Heart right ventricle (tissue), 16 donors: ENCODE measurements at places on chromosomes 4 and X. TPM values are rescaled to one million over a fixed set of nuclear protein-coding genes. Genes with fewer than 3 reads are reported as not detected.

GRCh38 chr4:38674258-38675144 is 10.5 kb downstream of the KLF3 start:
- H3K4me1 ChIP-seq = peaks cover 73% of the 10 kb centered on the region
- no peaks in the 10 kb centered on the region for H3K36me3 ChIP-seq
- no peaks in the 10 kb centered on the region for H3K27me3 ChIP-seq
- no peak for DNase-seq
- no peak overlapping the region for H3K4me3 ChIP-seq

DNA sequence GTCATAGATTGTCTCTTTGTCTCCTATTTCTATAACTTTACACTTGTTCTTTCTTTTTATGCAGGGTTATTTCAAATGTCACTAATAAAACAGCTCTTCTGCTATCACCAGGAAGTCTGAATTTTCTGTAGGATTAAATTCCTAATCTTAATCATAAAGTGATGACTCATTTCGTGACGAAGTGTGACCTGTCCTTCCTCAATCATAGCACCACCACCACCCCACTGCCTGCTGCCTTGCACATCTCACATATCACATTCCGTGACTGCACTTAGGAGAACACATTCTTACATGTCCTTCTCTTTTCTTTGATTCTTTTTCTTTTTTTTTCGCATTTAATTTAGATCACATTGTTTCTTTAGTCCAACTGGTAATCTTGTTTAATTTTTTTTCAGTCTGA is 57.7 kb upstream of the UGT2B7 start:
- H3K4me3 ChIP-seq = no peak overlapping the region
- no peak for DNase-seq
- no peaks in the 10 kb centered on the region for H3K36me3 ChIP-seq
- no peaks in the 10 kb centered on the region for H3K27me3 ChIP-seq

Gene FRG2
- total RNA-seq = not detected

Gene CCDC120
- 2.0 TPM for total RNA-seq

DNA sequence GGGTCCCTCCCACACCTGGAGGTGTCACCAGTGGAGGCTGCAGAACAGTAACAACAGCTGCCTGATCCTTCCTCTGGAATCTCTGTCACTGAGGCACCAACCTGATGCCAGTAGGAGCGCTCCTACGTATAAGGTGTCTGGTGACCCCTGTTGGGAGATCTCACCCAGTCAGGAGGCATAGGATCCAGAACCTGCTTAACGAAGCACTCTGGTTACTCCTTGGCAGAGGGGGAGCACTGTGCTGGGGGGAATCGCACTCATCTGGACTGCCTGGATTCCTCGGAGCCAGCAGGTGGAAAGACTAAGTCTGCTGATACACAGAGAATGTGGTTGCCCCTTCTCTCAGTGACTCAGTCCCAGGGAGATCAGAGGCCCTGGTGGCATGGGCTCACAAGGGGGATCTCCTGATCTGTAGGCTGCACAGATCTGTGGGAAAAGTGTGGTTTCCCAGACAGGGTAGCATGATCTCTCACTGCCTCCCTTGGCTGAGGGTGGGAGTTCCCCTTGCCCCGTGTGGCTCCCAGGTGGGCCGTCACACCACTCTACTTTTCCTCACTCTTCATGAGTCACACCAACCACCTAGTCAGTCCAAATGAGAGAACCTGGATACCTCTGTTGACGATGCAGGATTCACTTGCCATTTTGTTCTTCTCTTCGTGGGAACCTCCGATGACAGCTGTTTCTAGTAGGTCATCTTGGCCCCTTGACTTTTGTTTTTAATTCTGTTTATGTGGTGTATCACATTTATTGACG is 305.9 kb downstream of the IDS start:
- H3K4me3 ChIP-seq = no peak overlapping the region
- no peaks in the 10 kb centered on the region for H3K27me3 ChIP-seq
- H3K4me1 ChIP-seq = no peaks in the 10 kb centered on the region
- no peak overlapping the region for H3K27ac ChIP-seq

DNA sequence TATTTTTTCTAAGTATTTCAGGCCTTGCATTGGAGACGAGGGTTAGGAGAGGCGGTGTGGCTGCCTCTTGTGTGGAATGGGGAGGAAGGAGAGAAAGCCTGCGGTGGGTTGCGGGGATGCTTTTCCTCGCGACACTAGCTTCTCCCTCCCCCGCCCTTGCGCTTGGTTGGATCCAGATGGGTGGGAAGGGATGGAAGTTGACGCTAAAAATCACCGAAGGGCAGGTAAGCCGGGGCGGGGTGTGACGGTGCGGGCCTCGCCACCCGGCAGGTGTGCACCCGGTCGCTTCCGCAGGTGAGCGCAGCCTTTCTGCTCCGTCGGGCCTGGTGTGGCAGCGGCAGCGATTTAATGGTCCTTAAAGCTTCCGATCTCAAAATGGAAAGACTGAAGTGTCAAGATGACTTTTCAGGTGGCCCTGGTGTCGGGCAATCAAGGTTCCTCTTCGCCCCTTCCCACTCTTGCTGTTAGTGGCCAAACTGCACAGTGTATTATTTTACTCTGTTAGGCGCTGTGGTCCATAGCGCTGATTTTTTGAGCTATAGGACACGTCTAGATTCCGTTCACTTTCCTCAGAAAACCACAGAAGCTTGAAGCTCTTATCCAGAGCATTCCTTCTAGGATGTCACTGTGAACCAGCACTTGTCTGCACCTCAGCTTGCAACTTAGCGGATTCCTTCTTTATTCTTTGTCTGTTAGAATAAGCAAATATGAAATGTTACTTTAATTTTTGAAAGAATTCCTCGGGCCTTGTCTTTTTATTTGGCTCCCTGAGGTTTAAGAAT is 765 bp downstream of the ENOPH1 start:
- peaks cover 43% of the 10 kb centered on the region for H3K4me1 ChIP-seq
- H3K36me3 ChIP-seq = peaks cover 15% of the 10 kb centered on the region
- peak overlapping the region; percentile 96 for H3K4me3 ChIP-seq
- no peak for DNase-seq

Gene CENPU
- 4.6 TPM for total RNA-seq

Gene EREG
- 0.09 TPM for total RNA-seq

DNA sequence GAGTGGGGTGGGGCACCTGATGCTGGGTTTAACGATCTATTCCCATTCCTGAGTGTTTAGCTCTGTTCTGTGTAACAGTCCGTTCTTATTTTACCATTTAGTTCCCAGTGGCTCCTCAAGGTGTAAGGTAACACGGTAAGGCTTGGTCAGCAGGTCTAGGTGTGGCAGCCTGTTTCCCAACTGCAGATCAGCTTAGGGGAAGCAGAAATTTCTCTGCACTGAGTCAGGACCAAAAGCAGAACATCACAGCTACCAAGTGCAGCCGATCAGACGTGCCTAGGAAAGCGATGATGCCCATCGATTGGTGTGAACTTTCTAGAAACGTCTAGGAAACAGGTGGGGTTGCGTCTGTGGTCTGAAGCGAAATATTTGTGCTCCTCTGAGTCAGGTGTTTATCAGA is 240.1 kb downstream of the STIM2 start:
- no peaks in the 10 kb centered on the region for H3K27me3 ChIP-seq
- no peak overlapping the region for H3K4me3 ChIP-seq
- H3K36me3 ChIP-seq = no peaks in the 10 kb centered on the region
- no peaks in the 10 kb centered on the region for H3K4me1 ChIP-seq

GRCh38 chr4:109925396-109925795 is 12.7 kb downstream of the EGF start:
- H3K4me1 ChIP-seq = no peaks in the 10 kb centered on the region
- H3K4me3 ChIP-seq = no peak overlapping the region
- H3K36me3 ChIP-seq = no peaks in the 10 kb centered on the region

Gene FGG
- total RNA-seq = not detected

Gene FABP2
- total RNA-seq = not detected

GRCh38 chrX:7269991-7270390 is 122.0 kb upstream of the PUDP start:
- H3K4me3 ChIP-seq = no peak overlapping the region
- H3K36me3 ChIP-seq = no peaks in the 10 kb centered on the region
- no peak for DNase-seq
- no peak overlapping the region for H3K27ac ChIP-seq
- H3K4me1 ChIP-seq = no peaks in the 10 kb centered on the region

GRCh38 chrX:320126-320783 is 1.7 kb upstream of the GTPBP6 start:
- peak overlapping the region; percentile 100 for H3K4me3 ChIP-seq
- no peak for DNase-seq

Gene ZNF81
- 8.5 TPM for total RNA-seq

DNA sequence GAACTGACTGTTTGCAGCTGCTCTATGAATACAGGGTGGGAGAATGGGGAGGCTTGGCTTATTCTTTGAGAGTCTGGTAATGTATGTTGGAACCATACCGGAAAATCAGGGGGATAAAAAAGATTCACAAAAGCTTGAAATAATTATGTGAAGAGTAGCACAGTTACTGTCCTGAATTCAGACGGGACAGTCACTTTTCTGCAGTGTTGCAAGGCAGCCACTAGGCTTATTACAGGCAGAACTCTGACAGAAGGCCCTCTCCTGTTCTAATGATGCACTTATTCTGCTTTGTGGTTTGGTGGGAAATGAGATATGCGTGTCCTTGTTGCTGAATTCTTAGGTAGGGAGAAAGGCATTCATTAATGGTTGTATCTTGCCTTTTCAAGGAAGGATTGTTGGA is 37.2 kb downstream of the GUCY1B1 start:
- H3K4me3 ChIP-seq = no peak overlapping the region
- H3K4me1 ChIP-seq = no peaks in the 10 kb centered on the region
- H3K36me3 ChIP-seq = no peaks in the 10 kb centered on the region
- DNase-seq = no peak

- H3K36me3 ChIP-seq = no peaks in the 10 kb centered on the region
- H3K27me3 ChIP-seq = no peaks in the 10 kb centered on the region
- no peaks in the 10 kb centered on the region for H3K4me1 ChIP-seq
- peak overlapping the region; percentile 69 for H3K27ac ChIP-seq
Observed at GRCh38 chrX:46328133-46328532, 217.1 kb downstream of the ZNF674 start.

DNA sequence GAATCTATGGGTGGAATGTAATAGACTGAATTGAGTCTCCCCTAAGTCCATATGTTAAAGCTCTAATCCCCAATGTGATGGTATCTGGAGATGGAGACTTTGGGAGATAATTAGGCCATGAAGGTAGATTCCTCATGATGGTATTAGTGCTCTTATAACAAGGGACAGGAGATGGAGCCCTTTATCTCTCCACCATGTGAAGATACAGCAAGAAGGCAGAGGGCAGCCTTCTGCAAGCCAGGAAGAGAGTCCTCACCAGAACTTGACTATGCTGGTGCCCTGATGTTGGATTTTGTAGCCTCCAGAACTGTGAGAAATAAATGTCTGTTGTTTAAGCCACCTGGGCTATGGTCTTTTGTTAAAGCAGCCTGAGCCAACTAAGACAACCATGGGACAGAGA is 76.4 kb upstream of the F8A3 start:
- no peaks in the 10 kb centered on the region for H3K36me3 ChIP-seq
- no peaks in the 10 kb centered on the region for H3K27me3 ChIP-seq
- H3K27ac ChIP-seq = no peak overlapping the region
- H3K4me1 ChIP-seq = no peaks in the 10 kb centered on the region
- DNase-seq = no peak

GRCh38 chrX:151393514-151393913 is 3.5 kb upstream of the VMA21 start:
- peaks cover 12% of the 10 kb centered on the region for H3K4me1 ChIP-seq
- H3K27me3 ChIP-seq = no peaks in the 10 kb centered on the region
- DNase-seq = no peak
- no peak overlapping the region for H3K4me3 ChIP-seq

GRCh38 chr4:94472056-94472826 is 20.5 kb downstream of the PDLIM5 start:
- no peaks in the 10 kb centered on the region for H3K36me3 ChIP-seq
- no peak overlapping the region for H3K4me3 ChIP-seq
- no peak for DNase-seq
- peaks cover 36% of the 10 kb centered on the region for H3K4me1 ChIP-seq

DNA sequence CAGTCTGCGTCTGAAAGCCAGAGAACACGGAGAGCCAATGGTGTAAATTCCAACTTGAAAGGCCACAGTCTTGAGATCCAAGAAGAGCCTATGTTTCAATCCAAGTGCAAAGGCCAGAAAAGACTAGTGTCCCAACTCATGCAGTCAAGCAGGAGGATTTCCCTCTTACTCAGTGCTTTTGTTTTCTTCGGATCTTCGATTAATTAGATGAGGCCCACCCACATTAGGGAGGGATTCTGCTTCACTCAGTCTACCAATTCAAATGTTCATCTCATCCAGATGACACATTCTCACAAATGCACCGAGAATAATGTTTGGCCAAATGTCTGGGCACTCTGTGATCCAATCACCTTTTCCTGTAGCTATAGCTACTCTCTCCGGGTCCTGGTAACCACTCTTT is 91.5 kb upstream of the S100G start:
- no peak for DNase-seq
- no peak overlapping the region for H3K4me3 ChIP-seq
- no peaks in the 10 kb centered on the region for H3K4me1 ChIP-seq
- H3K27me3 ChIP-seq = peaks cover 18% of the 10 kb centered on the region
- H3K36me3 ChIP-seq = no peaks in the 10 kb centered on the region

DNA sequence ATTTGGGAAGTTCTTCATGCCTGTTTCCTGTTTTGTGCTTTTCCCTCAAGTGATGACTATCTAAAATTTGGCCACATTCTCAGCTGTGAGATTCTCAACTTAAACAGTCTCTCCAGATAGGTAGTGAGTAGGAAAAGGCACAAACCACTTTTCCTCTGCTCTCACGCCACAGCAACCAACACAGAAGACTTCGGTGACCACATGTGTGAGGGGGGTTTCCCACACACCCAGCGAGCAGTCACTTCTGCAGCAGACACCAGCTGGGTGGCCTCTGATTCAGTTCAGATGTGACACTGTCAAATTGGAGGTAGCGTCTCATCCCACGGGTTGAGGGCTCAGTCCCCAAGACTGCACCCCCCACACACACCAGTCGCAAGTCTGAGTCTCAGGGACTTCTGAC is 25.1 kb upstream of the CLDN34 start:
- no peaks in the 10 kb centered on the region for H3K36me3 ChIP-seq
- H3K4me1 ChIP-seq = no peaks in the 10 kb centered on the region
- DNase-seq = no peak
- H3K27ac ChIP-seq = no peak overlapping the region
- no peak overlapping the region for H3K4me3 ChIP-seq

Gene MTMR8
- 0.72 TPM for total RNA-seq

- no peaks in the 10 kb centered on the region for H3K27me3 ChIP-seq
- H3K4me1 ChIP-seq = no peaks in the 10 kb centered on the region
- no peak overlapping the region for H3K27ac ChIP-seq
Observed at GRCh38 chrX:112901869-112902725, 61.5 kb upstream of the AMOT start.

DNA sequence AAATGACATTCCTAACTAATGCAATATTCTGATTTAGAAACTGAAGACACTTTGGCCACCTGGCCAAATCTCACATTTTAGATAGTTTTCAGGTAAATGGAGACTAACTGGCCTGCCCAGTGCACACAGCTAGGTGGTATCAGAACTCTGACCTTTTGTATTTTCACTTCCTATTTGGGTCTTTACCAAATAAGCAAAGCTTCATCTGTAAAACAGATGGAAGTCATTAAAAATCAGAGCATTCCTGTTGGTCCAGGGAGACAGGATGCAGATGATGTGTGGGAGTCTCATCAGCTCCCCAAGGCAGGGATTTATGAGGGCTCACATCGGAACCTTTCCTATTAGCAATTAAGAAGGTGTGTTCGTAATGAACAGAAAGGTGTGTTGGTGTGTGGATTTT is 57.7 kb downstream of the ARHGAP10 start:
- H3K4me3 ChIP-seq = no peak overlapping the region
- no peak for DNase-seq
- peak overlapping the region; percentile 26 for H3K27ac ChIP-seq
- peaks cover 62% of the 10 kb centered on the region for H3K4me1 ChIP-seq
